ENCODE measurements at places on chromosomes 3 and 15.

- no peak for DNase-seq
Observed at GRCh38 chr3:29649815-29650547, 369.1 kb downstream of the RBMS3 start.

- no peak for DNase-seq
Observed at GRCh38 chr3:100106094-100106493, 8.2 kb downstream of the FILIP1L start.

DNA sequence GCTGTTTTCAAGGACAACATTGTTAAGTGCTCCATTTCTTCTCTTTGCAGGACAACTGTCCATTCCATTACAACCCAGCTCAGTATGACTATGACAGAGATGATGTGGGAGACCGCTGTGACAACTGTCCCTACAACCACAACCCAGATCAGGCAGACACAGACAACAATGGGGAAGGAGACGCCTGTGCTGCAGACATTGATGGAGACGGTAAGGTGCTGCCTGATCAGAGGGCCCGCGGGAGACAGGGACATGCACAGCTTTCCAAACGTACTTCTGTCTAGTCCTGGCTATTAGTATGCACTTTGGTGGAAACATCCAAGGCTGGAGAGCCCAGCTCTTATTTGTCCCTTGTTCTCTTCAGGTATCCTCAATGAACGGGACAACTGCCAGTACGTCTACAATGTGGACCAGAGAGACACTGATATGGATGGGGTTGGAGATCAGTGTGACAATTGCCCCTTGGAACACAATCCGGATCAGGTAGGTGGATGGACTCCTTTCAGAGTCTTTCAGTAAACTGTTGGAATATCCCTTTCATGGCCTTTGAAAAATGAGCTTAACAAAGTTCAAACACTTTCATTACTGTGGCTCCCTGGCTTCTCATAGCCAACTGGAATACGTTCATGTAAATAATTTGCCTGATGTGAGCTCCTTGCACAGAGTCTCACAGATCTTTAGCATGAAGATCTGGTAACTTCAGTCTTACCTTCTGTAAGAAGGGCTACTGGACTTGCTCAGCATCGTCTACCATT lies 10.4 kb downstream of the THBS1 start:
- no peak for DNase-seq

DNA sequence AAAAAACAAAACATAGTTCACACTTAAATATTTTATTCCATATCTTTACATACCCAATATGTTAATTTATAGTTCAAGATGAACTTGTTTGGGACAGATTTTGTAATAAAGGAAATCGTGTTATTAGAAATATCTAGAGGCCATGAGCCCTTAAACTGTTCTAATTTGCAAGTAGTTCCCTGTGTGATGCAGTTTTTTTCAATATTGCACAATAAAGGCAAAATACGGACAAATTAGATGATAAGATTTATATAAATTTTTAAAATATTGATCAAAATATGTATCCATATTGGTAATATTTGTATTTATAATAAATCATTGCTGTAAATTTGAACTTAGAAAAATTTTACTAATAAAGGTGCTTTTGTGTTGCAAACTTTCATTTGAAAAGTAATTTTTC lies 23.8 kb downstream of the CTNNB1 start:
- DNase-seq = no peak

- no peak for DNase-seq
Observed at GRCh38 chr3:15522016-15522415, 510 bp upstream of the COLQ start.

- no peak for DNase-seq
Observed at GRCh38 chr3:23928524-23928923, 11.6 kb downstream of the RPL15 start.

- DNase-seq = no peak
Observed at GRCh38 chr3:151345859-151346258, 16.5 kb upstream of the P2RY13 start.

DNA sequence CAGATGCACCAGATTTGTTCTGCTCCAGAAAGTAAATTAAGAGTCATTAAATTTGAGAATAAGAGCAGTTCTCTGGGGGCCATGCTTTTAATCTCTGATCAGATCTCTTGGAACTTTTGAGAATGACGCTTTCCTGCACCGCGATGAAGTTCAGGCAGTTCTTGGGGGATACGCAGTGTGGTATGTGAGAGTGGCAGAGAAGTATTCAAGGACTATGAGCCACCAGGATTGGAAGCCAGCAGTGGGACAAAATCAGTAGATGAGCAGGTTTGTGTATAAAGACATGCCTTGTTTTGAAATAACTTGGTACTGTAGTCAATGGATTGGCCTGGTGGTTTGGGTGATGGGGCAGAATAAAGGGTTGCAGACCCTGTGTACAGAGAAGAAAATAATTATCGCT lies 483.6 kb downstream of the ERC2 start:
- no peak for DNase-seq

GRCh38 chr15:40232625-40233070 lies 6.2 kb upstream of the PAK6 start:
- DNase-seq = no peak

- DNase-seq = no peak
Observed at GRCh38 chr15:74608786-74609185, 6.8 kb upstream of the CLK3 start.

DNA sequence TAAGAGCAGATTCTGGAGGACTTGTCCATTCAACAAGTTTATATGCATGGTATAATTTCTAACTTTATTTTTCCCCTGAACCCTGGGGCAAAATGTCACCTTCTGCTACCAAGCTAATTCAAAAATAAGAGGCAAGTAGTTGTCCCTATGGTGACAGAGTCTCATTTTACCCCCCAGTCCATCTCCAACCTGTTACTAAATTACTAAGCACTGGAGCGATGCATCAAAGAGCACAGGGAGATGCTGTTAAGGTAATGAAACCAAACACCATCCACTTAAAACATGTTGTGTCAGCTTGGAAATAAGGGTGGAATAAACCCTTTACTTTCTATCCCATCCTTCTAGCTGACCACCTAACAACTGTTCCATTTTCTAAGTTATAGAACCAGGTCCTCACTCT lies 417.4 kb upstream of the ATP11B start:
- no peak for DNase-seq

All from iPS-NIHi11 (cell line).